ENCODE measurements at places on chromosomes 2 and 18.

DNA sequence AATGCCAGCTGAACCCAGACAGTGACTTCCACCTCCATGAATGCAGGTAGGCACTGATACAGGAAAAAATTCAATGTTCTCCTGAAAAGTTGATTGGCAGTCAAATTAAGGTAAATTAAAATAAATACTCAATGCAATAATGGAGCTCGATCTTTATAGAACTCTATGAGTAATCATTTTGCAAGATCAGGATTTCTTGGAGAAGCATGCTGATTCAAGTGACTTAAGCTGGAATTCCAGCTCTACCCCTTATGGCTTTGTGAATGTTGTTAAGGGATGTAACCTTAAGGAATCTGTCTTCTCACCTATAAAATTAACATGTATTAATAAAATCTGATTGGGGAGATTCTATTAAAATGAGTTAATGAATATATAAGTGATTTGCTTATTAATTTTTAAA lies 145.1 kb downstream of the QPCT start:
- DNase-seq: no peak

- no peak for DNase-seq
Observed at GRCh38 chr2:3280197-3280596, 97.4 kb downstream of the EIPR1 start.

DNA sequence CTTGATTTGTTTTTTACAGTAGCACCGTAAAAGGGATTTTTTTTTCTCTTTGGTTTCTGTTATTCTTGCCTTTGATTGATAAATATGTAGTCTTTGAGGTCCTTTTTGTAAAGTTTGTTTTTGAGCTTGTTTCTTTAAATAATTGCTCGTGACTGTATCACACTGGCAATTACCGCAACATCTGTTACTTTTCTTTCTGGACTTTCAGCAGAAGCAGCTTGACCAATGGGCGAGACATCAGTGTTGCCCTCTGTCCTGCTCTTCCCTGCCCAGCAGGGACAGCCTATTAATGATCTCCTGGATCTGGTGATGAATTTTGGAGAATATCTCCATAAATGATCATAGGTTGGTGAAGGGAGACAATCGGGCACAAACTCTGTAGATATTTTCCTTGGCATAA lies 74.9 kb downstream of the TDRD15 start:
- no peak for DNase-seq

DNA sequence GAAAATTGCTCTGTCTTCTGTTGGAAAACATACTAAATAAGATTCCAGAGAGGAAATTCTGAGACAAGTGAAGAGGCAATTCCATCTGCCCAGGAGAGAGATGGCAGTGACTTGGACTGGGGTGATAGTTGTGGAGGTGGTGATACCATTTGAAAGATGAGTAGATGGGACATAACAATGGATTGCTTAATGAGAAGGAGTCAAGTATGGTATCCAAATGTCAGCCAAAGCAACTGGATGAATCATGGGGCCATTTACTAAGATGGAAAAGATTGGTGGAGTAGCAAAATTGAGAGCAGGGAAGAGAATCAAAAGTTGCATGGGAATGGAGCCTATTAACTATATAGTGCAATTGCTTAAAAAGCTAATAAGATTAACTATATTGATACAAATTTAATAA lies 222.1 kb downstream of the ETAA1 start:
- no peak for DNase-seq

DNA sequence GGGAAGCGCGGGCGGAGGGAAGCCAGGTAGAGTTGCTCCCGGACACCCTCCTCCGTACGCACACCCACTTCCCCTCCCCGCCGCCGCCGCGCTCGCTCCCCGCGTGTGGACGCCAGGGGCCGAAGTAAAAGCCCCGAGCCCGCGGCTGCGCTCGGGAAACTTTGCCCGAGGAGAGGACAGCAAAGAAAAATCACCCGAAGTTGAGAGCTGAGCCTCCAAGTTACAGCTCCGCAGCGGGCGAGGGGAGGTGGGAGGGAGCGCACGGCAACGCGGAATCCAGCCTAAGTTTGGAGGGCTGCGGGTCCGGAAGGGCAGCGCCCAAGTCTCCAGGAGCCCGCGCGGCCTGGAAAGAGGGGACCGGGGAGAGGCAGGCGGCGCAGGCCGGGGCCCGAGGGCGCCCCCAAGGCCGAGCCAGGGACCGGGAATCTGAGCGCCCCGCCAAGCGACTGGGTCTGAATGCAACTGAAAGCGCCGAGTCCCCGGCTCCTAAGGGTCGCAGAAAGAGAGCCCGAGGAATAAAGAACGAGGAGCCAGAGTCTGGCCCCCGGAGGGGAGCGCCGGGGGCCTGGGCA lies 706 bp upstream of the BCL11A start:
- DNase-seq: no peak

- no peak for DNase-seq
Observed at GRCh38 chr18:23401400-23402347, 51.4 kb upstream of the RIOK3 start.

GRCh38 chr2:234490271-234491091 lies 6.4 kb downstream of the ARL4C start:
- DNase-seq: no peak

DNA sequence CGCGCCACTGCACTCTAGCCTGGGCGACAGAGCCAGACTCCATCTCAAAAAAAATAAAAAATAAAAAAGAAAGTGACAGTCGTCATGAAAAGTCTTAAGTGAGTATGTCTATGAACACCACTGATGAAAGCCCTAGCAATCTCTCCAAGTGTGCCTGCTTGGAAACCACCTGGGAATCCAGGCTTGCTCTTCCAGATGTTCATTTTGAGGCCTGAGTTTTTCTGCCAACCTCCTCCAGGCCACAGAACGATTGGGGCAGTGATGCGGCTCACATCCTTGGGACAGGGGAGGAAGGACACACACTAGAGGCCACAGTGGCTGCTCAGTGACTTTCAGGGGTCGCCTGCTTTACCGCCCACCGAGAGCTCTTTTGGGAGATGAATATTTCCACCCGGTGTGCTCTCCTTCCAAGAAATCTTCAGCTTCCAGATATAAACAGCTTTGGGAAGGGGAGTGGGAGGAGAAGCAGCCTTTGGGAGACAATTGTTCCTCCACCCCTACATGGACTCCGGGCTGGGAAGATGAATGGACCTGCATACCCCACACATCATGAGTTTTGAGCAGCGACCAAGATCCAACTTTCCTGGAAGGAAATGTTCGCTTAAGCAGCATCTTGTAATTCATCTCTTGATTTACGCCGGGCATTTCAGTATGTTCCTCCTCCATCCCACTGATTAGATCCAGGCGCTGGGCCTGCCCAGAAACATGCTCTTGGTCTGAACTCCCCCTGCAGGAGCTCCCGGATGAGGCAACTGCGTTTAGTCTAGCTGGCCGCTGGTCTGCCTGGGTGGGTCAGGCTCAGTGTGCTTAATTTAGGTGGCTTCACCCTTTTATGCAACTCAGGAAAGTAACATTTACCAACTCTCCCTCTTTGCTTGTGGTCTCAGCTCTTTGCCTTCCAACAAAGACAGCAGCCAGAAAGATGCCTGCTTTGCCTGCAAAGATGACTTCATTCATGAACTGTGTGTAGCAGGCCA lies 6.2 kb upstream of the ARMC9 start:
- no peak for DNase-seq

DNA sequence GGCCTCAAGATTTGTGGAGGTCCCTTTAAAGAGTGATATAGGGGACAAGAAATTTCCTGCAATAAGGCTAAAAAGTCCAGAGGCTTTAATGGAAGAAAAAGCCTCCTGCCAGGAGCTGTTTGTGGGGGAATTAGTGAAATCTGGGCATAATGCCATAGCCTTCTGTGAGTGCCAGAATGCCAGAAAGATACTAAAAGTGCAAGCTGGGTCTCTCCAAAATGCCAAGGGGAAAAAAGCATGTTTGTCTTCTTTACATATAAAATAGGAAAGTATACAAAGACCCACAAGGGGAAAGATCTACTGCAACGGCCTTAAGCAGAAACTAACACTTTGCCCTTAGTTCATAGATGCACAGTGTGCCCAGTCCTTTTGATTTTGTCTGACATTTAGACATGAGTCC lies 647.7 kb upstream of the ZNF804A start:
- no peak for DNase-seq

DNA sequence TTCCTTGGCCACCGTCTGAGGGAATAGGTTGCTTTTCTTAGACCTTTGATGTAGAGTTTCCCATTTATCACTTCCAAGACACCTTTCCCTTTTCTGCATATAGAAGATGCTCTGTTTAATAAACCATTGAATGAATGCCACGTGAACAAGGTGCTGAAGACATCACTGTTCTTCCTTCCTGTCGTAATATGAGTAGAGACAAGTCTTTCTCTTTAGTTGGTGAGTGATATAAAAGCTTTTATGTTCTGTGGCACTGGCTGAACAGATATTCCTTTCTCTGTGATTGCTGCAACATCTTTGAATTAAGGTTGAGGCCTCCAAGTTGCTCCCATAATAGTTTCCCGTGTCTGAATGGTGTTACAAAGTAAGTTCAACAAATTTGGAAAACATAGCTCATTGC lies 38.7 kb downstream of the TTC39C start:
- no peak for DNase-seq

- no peak for DNase-seq
Observed at GRCh38 chr2:108330979-108331378, 42.3 kb downstream of the SULT1C2 start.

DNA sequence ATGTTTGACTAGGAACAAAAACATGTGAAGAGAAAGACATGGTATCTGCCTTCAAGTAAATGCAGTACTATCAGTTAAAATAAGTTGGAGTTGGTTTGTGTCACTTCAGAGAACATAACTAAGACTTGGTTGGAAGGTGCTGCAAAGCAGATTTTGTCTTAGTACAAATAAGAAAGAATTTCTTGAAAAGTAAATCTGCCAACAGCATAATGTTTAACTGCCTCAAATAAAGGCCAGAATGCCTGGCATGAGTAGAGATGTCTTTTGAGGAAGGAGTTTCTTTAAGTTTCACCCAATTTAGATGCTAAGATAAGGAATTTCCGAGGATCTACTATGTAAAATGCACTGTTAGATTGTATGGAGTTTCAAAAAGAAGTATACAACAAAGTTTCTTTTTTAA lies 409.7 kb downstream of the PIK3C3 start:
- no peak for DNase-seq

- no peak for DNase-seq
Observed at GRCh38 chr2:215314896-215315295, 3.0 kb downstream of the ATIC start.

DNA sequence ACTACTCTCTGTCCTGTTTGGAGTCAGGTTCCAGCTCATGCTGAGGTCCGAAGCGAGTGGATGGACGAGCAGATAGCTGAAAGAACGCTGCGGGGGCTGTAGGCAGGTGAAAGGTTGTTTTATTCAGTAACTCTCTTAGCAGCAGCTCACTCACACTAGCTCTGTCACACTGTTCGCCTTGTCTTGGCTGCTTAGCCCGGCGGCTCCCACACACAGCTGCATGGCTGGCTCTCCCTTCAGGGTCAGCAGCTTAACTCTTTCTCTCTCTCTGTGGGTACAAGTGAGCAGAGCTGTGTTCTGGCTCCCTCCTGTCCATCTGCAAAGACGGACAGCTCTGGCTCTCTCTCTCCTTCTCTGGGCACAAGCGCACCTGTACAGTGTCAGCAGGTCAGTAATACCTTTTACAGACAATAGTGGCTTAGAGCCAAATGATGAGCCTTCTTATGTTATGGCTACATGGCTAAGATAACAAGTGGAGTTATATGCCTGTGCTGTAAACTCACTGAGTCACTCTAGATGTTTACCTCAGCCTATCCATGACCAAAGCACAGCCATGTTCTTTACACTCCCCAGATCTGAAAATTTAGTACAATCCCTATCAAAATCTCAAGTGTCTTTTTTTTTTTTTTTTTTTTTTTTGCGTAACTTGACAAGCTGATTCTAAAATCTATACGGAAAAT lies 149.3 kb downstream of the GALNT1 start:
- DNase-seq: no peak

DNA sequence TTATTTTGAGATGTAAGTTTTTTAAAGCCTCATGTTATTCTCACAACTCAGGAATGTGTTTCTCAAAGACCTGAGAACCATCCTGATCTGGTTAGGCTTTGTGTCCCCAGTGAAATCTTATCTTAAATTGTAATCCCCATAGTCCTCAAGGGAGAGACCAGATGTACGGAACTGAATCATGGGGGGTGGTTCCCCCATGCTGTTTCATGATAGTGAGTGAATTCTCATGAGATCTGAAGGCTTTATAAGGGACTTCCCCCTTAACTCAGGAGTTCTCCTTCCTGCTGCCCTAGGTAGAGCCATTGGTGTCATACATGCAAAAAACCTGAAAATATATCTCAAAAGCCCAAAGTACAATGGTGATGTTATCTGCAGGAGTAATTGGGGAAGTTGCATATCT lies 836.7 kb downstream of the CBLN2 start:
- DNase-seq: no peak

DNA sequence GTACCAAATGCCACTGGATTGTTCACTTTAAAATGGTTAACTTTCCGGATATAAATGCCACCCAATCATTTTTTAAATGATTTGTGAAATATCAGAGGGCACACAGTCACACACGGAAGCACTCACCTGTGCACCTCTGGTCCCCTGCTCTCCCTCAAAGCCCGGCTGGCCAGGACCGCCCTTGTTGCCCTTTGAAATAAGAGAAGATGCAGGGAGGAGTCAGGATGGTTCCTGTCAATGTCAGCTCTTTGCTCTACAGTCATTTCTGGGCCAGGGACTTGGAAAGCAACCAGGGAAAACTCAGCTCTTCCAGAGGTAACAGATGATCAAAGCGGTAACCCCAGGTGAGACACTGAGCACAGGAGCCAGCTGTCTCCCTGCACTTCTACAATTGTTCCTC lies 60.7 kb downstream of the COL6A3 start:
- no peak for DNase-seq

- no peak for DNase-seq
Observed at GRCh38 chr18:58866773-58867150, 2.1 kb downstream of the ZNF532 start.

GRCh38 chr2:120924924-120925323 lies 189.3 kb downstream of the GLI2 start:
- DNase-seq: no peak

- DNase-seq: no peak
Observed at GRCh38 chr2:236610991-236611821, 41.6 kb downstream of the ACKR3 start.

GRCh38 chr2:11790228-11790627 lies 43.8 kb downstream of the LPIN1 start:
- no peak for DNase-seq

- DNase-seq: no peak
Observed at GRCh38 chr18:35029770-35030169, 11.4 kb upstream of the MAPRE2 start.

- DNase-seq: no peak
Observed at GRCh38 chr18:70329071-70329470, 40.2 kb downstream of the SOCS6 start.

DNA sequence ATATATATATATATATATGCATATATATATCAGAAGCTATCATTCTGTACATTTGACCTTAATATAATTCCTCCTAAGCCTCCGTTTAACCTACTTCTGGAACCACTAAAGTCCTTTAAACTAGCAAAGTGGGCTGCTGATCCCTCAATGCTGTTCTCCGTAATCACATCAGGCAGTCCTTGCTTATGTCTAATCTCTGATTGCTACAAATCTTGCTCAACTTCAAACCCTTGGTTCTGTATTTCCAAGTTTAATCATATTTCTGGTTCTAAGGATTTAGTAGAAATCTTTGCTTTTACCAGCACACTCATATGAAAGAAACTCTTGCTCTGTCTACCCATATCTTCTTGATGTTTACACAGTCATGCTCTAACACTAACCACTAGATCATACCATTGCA lies 91.5 kb upstream of the GALNT13 start:
- no peak for DNase-seq
